Cerebellar nuclear complex (tissue), 1 donor: ENCODE measurements at places on chromosomes 12 and 14.

DNA sequence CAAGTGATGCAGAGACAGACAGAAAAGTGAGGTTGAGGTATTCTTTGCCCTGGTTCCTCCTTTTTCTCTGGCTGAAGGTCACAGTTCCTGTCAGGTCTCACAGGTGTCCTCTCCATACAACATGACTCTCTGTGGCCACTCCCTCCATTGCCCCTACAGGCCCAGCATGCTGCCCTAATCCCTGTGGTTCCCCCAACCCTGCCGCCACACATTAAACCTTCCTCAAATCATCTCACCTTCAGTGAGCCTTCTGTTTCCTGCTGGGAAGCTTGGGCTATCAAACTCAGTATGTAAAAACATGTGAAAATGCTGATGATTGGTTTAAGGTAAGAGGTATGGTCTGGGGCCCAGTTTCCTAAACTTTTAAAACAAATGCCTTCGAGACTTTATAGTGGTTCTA lies 159.0 kb upstream of the E2F7 start:
- DNase-seq: no peak

GRCh38 chr12:32754111-32754510 lies 1.6 kb downstream of the YARS2 start:
- DNase-seq: no peak

- DNase-seq: no peak
Measured at GRCh38 chr12:103884316-103884715, 43.3 kb upstream of the NT5DC3 start.

- DNase-seq: no peak
Measured at GRCh38 chr12:58395470-58395869, 454.1 kb downstream of the ATP23 start.

DNA sequence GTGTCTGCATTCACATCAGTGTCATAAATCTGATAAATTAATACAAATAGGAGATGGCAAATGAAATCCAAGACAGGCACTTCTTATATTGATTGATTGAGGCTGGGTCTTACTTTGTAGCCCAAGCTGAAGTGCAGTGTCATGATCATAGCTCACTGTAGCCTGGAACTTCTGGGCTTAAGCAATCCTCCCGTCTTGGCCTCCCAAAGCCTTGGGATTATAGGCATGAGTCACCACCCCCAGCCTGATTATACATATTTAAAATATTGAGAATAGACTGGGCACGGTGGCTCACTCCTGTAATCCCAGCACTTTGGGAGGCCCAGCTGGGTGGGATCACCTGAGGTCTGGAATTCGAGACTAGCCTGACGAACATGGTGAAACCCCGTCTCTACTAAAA lies 51.3 kb downstream of the MARK3 start:
- DNase-seq: no peak

- no peak for DNase-seq
Measured at GRCh38 chr12:85866986-85867776, 6.9 kb upstream of the NTS start.

DNA sequence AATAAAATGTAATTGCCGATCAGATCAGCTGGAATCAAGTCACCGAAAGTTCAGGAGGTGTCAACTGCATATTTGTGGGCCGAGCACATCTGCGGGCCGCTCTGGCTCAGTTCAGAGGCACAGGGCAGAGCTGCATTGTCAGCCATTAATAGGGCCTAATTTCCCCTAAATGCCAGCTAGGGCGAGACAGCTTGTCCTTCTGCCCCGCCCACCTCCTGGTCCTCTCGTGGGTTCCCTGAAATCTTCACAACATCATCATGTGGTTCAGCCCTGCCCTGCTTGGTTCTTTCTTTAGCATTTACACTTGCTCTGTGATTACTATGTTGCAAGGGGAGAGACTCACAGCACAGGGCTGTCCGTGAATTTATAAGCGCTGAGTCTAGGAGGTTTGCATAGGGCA lies 148.9 kb downstream of the CHST11 start:
- DNase-seq: no peak

DNA sequence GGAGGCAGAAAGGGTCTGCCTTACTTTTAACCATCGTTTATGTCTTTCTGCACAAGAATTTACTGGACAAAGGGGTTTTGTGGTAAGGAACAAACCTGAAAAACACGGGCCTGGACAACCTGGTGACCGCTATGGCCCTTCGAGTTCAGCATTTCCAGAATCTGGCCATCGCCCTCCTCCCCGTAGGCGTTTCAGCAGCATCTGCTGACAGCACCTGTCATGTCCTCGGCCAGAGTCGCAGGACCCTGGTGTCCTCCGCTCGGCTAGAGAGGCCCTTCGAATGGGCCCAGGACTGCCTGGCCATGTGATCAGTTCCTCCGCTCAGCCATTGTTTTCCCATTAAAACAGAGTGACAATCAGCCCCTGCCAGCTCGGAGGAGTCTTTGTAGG lies 142.8 kb upstream of the FKBP4 start:
- DNase-seq: no peak

GRCh38 chr12:46364777-46365580 lies 7.6 kb downstream of the SLC38A2 start:
- no peak for DNase-seq

GRCh38 chr12:55723516-55724225 lies 3.5 kb downstream of the RDH5 start:
- DNase-seq: no peak

DNA sequence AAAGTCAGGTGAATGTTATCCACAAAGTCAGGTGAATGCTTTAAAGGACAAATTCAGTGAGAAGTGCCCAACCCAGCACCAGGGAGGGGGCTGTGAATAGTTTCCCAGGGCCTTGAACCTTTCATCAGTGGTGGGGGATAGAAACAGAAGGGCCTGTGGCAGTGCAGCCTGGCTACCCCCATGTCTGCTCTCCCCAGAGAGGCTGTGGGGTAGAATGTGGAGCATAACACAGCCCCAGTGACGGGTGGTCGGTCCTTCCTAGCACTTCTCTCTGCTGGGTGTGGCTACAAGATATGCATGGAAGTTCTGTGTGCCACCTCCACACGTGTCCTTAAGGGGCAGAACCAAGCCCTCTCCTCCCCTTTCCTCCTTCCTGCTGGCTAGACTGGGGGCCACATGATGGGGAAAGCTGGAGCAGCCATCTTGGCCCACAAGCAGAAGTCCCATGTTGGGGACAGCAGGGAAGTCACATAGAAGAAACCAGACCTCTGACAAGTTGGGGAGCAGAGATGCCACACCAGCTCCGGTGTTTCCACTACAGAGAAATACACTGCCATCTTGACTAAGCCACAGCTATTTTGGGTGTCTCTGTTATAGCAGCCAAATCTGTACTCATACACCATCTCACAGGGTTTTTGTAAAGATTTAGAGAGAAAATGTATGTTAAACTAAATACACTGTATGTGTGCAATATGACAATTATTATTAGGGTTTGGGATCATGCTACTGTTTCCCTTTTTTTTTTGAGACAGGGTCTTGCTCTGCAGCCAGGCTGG lies 17.0 kb downstream of the RITA1 start:
- no peak for DNase-seq

- DNase-seq: no peak
Measured at GRCh38 chr14:60226298-60226697, 22.7 kb upstream of the PPM1A start.

DNA sequence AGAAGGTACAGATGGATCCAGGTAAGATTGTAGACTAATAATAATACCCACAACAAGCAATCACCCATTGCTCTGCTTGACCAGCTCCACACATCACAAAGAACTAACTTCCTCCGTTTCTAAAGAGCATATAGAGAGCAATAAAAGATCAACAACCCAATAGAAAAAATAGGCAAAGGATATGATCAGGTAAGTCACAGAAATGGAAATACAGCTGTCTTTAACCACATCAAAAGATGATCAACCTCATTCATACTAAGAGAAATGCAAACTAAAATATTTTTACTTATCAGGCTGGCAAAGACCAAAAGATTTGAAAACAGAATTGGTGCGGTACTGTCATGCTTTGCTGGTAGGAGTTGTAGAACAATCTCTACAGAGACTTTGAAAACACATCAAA lies 8.9 kb downstream of the C2CD5 start:
- DNase-seq: no peak

GRCh38 chr14:95503365-95504134 lies 12.9 kb downstream of the SYNE3 start:
- DNase-seq: no peak

GRCh38 chr14:103366741-103367140 lies 18.5 kb upstream of the MARK3 start:
- no peak for DNase-seq

GRCh38 chr14:92973798-92974372 lies 50.9 kb downstream of the CHGA start:
- no peak for DNase-seq

GRCh38 chr14:49732896-49733295 lies 35.1 kb upstream of the KLHDC2 start:
- DNase-seq: no peak

DNA sequence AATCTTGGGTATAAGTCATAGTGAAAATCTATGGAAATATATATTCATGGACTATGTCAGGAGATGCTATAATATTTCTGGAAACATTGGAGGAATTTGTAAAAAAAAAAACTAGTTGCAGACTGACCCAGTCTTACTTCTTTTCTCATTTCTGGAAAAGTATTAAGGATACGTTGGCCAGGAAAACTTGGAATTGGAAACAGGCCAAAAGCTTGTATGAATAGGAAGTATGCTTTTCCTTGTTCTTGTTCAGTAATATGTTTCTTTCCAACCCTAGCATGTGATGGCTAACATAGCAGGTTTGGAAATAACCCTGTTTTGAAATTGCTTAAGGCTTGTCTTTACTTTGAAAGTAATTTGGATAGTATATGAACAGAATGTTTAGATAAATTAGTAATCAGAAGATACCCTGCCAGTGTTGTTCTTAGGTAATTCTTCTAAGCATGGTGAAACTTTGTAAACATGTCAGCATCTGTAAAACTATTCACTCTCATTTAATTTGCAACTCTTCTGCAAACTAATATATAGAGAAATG lies 316.2 kb downstream of the NPAS3 start:
- no peak for DNase-seq

DNA sequence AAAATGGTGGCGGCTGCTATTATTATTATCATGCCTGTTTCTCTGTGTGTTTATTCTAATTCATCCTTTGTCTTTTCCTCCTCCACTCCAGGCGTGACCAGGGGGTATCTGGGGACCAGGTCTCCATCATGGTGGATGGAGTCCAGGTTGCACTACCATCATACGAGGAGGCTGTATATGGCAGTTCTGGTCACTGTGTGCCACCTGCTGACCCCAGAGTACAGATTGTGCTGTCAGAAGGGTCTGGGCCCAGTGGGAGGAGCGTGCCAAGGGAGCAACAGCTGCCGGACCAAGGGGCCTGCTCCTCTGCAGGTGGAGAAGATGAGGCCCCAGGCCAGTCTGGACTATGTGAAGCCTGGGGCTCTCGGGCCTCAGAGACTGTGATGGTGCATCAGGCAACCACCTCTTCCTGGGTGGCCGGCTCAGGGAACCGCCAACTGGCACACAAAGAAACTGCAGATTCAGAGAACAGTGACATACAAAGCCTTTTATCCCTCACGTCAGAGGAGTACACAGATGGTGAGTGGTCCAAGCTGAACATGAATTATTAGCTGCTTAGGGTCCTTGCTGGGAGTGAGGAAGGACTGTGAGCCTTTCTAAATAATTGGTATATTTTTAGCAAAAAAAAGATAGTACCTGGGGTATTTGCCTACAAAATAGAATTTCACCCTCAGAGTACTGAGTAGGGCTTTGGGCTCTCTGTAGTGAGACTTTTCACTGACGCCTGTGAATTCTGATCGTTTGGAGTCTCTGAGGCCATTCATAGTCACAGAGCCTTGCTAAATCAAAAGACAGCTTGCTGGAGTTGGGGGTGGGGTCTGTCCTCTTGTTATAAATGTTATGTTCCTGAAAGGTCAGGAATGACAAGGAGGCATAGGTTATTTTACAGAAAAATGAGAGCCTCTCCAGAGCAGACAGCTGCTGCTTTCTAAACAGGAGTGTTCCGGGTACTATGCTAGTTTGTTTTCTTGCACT lies 58.1 kb upstream of the SRSF5 start:
- DNase-seq: no peak

GRCh38 chr12:76450690-76451089 lies 102.5 kb upstream of the BBS10 start:
- DNase-seq: no peak

DNA sequence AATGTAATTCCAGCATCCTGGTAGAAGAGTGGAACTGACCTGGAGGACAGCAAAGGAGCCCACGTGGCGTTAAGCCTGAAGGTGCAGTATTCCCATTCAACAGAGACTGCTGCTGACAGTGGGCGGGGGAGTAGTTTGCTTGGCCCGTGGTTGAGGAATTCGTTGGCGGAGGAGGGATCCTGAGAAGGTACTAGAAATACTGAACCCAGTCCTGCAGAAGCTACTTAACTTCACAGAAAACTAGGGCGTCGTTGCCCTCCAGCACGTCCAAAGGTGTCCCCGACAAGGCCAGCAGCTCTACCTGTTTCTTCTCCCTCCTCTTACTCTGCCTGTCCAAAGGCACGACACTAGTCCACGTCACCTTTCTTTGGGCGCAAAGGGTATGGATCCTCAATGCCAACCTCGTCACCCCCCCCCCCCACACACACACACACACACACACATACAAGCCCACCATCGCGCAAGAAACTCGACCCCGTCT lies 303 bp downstream of the PUS7L start:
- DNase-seq: no peak

DNA sequence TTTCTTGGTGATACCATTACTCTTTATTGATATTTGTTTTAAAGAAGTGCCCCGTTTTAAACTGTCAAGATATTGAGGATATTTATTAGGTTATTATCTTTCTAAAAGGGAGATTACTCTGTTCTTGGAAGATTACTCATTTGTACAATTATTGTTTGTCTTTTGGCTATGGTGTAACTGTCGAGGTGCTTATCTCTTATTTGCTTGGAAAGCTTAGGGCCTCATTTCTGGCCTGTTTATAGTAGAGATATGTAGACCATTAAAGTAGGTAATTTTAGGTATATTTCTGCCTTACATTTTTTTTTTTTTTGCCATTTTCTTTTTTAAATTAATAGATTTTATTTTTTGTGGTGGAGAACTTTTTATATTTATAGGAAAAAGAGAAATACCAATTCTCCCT lies 74.2 kb downstream of the KTN1 start:
- DNase-seq: no peak

DNA sequence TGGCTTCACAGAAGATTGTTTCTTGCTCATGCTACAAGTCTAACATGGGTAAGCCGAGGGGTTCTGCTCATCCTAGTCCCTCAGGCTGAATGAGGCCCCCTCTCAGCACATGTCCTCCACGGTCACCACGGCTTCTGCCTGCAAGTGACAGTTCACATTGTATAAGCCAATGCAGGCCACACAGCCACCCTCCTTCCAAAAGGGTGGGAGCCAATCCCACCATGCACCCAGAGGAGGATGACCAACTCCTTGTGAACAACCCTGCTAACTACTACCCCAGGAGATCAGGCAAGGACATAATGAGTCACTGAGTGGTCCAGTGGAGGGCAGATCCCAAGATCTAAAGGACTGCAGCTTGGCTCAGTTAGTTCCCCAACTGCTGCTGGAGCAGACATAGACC lies 6.1 kb downstream of the SPRING1 start:
- no peak for DNase-seq
